Fibroblast of skin of abdomen (primary cell): ENCODE measurements at places on chromosomes 12 and 14.
A peak's percentile ranks its signal among the peaks of the same experiment; 100 is the strongest.

DNA sequence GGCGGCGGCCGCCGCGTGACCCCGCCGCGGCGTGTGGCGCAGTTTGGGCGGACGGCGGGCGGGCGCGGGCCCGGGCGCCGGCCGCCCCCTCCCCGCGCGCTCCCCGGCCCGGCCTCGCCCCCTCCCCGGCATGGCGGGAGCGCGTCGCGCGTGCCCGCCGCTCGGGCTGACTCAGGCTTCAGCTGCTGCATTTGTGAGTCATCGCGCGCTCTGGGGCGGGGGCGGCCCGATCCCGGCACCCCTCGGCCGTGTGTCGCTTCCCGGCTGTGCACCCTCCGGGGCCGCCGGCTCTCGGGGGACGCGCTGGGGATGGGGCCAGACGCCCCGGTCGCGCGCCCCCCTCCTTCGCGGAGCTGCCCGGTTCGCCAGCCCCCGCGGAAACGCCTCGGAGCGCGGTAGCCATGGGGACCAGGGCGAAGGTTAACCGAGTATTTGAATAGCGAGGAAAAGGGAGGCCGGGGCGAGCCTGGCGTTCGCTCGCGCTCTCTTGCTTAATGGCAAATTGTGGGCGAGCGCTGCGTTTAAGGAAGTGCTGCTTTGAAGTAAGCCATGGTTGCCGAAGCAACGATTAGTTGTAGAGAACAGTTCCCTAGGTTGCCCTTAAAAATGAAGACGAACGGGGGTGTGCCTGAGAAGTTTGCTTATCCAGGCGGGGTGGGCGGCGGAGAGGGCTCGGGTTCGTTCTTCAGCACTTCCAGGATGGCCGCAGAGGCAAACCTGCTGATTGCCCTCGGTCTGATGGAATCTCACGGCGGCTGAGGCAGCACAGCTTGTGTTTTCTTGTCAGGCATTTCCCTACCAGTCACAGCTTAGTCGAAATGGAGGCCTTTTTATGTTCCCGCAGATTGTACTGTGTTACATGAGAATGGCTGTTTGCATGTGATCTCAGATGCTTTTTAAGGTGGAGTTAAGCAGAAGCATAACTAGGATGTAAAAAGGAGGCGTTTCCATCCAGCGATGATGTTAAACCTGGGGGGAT is 896 bp downstream of the EIF5 start:
- DNase-seq, result peak; percentile 80

DNA sequence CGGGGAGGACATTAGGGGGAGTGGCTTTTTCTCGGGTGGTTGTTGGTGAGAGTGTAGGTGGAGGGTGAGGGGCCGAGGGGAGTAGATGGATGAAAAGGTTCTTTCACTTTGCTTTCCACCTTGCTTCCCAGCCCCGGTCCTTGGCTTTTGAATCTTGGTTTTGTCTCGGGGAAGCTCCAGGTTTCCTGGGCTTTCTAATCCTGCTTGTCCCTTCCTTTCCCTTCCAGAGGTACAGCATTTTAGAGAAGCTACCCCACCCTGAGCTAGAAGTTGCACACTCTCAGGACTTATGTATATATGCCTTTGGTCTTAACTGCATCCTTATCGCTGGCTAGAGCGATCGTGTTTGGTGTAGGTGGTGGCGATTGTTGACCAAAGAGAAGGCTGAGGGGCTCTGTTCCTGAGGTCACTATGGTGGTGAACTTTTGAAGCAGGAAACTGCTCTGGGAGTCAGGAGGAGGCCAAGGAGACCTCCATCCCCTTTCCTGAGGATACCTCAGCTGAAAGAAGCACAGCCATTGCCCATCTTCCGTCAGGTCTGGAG is 862 bp downstream of the PIP4K2C start:
- no peak for DNase-seq

DNA sequence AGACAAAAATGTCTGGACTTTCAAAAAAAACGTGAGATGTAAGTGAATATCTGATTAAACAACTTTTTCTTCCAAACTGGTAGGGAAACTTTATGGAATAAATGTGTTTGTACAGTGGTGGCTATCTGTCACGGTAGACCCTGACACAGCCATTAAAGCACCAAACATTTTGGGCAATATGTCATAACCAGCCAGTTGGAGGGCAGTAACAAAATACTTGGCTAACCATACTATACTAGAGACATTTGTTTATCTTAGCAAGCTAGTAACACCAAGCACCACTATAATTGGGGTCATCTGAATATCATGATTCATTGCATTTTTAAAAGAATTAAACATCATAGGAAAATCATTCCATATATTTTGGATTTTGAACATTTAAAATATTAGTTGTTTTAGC is 6.0 kb upstream of the MYF6 start:
- DNase-seq, result no peak

- DNase-seq, result no peak
Observed at GRCh38 chr12:79558924-79559469, 131.8 kb downstream of the PAWR start.

- peak; percentile 44 for DNase-seq
Observed at GRCh38 chr14:83548061-83548839, 1981.7 kb upstream of the FLRT2 start.

DNA sequence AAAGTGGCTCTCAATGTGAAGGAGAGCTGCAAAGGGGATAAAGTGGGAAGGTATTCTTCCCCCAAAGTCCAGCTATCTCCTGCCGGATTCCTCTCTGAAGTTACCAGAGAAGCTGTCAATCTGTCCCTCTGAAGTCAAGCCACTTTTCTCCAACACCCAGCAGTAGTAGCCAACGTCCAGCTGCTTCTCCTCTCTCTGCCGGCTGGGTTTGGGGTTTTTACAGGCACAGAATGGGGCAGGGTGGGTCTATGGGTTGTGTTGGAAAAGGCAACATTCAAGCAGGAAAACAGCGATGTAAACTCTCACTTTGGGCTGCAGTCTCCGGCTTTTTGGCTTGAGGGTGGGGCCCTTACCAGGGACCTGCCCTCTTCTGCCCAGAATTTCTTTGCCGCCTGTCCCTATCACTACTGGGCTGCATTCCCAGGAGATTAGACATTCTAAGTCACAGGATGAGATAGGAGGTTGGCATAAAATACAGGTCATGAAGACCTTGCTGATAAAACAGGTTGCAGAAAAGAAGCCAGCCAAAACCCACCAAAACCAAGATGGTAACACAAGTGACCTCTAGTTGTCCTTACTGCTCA is 16.3 kb downstream of the CAPZA3 start:
- no peak for DNase-seq

- DNase-seq, result no peak
Observed at GRCh38 chr14:26377150-26377549, 220.7 kb downstream of the NOVA1 start.

- no peak for DNase-seq
Observed at GRCh38 chr14:89269404-89269803, 147.6 kb downstream of the FOXN3 start.

- no peak for DNase-seq
Observed at GRCh38 chr12:123134271-123134671, 16.6 kb downstream of the PITPNM2 start.

GRCh38 chr12:5498076-5498475 is 66.2 kb downstream of the NTF3 start:
- DNase-seq, result peak; percentile 67

DNA sequence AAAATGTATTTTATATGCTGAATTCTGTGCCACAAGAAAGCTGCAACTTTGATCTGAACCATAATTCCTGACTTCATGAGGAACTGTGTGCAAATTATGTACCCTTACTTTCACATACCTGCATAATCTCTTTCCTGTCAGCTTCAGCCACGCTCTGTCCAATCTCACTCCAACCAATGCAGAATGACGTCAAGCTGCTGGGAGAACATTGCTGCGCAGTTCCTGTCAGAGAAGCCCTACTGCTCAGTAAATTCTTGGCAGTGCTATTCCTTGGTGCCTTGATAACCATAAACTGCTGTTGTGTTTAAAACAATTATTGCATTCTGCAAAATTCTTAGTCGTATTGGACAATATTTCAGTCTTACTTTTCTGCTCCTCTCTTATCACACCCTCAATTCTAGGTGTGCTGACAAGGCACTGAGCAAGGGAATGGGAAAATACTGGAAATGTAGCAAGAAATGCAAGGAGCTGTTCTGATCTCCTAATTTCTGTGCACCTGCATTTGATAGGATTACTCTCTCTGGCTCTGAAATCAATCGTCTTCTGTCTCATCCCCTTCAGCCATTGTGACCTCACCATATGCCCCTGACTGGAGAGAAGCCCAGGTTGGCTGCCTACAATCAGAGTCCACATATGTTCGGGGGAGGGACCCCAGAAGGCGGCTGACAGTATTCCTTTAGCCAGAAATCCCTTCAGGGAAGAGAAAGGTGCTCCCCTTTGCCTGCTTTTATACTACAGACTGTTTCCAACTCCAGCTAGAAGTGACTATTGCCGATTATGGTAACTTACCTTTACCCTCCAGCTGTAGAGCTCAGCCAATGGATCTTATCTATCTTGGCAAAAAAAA is 274.9 kb upstream of the NOVA1 start:
- peak; percentile 4 for DNase-seq

- no peak for DNase-seq
Observed at GRCh38 chr14:95606266-95606665, 71.4 kb downstream of the GLRX5 start.

DNA sequence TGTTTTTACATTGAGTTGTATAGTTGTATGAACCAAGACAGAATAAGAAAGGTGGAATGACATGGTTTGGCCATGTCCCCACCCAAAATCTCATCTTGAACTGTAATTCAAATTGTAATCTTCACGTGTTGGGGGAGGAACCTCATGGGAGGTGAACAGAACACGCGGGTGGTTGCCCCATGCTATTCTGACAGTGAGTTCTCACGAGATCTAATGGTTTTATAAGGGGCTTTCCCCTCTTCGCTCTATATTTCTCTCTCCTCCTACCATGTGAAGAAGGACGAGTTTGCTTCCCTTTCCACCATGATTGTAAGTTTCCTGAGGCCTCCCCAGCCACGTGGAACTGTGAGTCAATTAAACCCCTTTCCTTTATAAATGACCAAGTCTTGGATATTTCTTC is 25.3 kb downstream of the DDHD1 start:
- DNase-seq, result no peak

DNA sequence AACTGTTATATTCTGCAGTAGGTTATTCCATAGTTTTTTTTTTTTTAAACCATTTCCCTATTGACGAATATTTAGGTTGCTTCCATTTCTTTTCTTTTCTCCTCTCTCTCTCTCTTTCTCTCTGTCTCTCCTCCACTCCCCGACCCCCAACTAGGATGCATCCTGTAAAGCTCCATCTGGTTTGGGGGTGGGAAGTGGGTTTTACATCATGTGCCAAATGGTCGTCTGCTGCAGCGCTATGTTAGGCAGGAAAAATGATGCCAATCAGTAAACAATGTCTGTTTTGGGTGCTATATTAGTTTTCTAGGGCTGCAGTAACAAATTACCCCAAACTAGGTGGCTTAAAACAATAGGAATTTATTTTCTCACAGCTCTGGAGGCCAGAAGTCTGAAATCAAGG is 465.0 kb downstream of the AACS start:
- no peak for DNase-seq

- no peak for DNase-seq
Observed at GRCh38 chr12:68162374-68162773, 2.8 kb upstream of the IFNG start.

DNA sequence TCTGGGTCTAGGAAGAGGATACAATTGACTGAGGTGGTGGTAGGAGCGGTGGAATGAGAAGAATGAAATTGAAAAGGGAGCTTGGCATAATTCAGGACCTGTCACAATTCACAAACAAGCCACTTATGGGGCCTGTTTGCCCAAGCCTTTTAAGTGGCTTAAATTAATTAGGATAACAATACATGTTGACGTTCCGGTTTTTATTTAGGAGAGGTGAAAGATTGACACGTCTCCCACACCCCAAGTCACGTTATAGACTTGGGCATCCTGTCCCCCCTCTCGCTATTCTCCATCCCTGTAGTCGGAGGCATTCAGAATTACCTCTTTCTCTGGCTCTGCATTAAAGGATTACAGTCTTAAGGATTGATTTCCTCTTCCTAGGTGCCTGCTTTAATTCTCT is 954 bp upstream of the CALCOCO1 start:
- no peak for DNase-seq

- DNase-seq, result no peak
Observed at GRCh38 chr12:23596568-23596967, 352.9 kb downstream of the SOX5 start.

GRCh38 chr12:122841544-122842321 is 6.5 kb downstream of the HIP1R start:
- peak; percentile 48 for DNase-seq

DNA sequence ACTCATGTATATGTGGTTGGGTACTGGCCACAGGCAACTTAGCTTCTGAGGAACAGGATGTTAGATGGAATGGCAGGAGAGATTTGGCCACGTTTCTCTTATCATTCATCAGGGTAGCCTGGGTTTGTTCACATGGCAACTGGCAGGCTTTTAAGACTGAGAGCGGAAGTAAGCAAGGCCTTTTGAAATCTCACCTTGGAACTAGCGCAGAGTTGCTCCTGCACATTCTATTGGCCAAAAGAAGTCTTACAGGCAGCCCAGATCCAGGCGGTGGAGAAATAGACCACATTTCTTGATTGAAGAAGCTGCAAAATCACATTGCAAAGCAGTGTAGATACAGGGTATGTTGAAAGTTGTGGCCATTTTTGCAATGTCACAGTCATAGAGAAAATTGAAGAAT is 3.7 kb downstream of the CLEC4A start:
- no peak for DNase-seq
